Pulmonary artery endothelial cell (primary cell): ENCODE measurements at places on chromosomes 13 and 19. TPM values are rescaled to one million over a fixed set of nuclear protein-coding genes. Genes with fewer than 3 reads are reported as not detected.

DNA sequence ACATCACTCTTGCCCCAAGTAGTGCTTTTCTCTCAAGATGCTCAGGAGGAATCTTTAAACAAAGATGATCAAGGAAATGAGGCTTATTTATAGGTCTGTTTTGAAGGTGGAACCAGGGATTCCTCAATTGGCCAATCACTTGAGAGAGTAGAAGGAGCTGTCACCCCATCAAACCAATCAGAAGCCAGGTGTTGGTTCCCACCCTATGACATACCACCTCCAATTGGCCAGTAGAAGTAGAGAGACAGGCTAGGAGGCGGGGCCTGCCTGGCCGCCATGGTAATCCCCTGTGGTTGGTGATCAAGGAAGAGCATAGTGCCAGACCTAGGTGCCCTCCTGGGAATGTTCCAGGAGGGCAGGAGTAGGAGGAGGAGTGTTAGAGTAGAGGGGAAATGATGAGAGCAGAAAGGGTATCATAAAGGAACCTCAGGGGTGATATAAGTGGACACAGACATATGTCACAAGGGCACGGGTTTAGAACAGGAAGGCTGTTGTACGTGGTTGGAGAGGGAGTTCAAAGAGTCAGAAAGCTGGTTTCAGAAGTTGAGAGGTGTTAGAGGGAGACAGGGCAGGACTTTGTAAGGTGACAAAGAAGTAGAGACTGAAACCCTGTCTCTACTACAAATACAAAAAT is 10.5 kb downstream of the PMIS2 start:
- DNase-seq, result no peak

GRCh38 chr19:1105008-1105872 is 1.4 kb downstream of the GPX4 start:
- no peak for DNase-seq

GRCh38 chr13:106129273-106129672 is 406.2 kb downstream of the EFNB2 start:
- DNase-seq, result no peak

- DNase-seq, result no peak
Measured at GRCh38 chr19:5789351-5789761, 1.6 kb downstream of the DUS3L start.

The ATP8B3 gene
- 0.92 and 3.3 TPM in 2 replicates for total RNA-seq

The PSPN gene
- total RNA-seq, result 0.73 and 1.3 TPM in 2 replicates

The ZNF584 gene
- 16.2 and 20.3 TPM in 2 replicates for total RNA-seq

The FGF22 gene
- 0.07 TPM in 1 of 2 replicates, not detected in the other for total RNA-seq

The C1QTNF9 gene
- not detected in 2 replicates for total RNA-seq

The APLP1 gene
- 2.4 and 4.0 TPM in 2 replicates for total RNA-seq

DNA sequence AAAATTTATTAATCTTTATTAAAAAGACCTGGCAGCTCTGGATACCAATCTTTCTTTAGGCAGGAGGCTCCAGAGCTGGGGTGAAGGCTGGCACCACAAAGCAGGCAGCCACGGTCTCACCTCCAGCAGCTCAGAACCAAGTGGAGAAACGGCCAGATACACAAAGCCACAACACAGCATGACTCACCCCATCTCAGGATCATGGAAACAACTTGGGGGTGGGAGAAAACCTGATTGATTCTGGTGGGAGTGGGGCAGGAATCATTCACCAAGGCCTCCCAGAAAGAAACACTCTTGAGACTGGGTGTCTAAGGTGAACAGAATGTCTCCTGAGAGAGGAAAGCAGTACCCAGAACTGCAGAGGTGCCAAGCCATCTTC is 64.2 kb downstream of the CRYL1 start:
- no peak for DNase-seq

DNA sequence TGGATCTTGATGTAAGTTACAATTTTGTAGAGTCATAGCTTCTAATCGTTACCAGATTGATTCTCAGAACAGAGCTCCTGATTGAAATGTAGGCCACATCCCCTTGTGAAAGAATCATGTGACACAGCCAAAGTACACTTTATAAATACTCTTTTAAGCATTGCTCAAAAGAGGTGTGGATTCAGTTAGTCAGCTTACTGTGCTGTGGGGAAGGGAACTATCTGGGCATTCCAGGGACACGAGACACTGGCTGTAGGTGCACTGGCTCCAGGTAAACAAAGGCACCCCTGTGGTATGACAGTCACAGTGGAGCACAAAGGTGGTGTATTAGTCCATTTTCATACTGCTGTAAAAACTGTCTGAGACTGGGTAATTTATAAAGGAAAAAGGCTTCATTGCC is 222.8 kb downstream of the LIG4 start:
- no peak for DNase-seq

GRCh38 chr13:96821381-96821780 is 172.9 kb downstream of the OXGR1 start:
- no peak for DNase-seq

DNA sequence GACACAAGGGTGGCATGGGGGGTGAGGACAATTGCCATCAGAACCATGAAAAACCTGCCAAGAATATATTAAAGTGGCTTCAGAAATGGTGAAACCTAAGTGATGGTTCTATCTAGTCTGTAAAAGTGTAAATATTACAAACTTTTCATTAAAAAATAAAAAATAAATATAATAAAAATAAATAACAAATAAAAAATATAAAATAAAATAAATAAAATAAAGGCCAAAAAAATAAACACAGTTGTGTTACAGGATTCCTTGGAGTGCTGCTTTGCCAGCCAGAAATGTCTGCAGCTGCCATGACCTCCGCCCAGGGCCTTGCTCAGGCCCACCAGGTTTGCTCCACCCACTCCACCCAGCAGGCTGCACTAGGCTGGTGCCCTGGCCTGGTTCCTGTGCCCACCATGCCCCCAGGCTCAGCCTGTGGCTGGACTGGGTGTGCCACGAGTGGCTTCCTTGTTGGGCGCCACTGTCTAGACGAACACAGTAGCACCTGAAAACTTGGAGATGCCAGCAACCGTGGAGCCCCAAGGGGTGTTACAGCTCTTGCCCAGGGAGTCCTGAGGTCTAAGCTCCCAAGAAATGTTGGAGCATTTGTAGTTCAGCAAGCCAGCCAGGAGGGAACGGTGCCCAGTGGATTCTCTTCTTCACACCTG is 20.9 kb downstream of the CCDC70 start:
- no peak for DNase-seq

DNA sequence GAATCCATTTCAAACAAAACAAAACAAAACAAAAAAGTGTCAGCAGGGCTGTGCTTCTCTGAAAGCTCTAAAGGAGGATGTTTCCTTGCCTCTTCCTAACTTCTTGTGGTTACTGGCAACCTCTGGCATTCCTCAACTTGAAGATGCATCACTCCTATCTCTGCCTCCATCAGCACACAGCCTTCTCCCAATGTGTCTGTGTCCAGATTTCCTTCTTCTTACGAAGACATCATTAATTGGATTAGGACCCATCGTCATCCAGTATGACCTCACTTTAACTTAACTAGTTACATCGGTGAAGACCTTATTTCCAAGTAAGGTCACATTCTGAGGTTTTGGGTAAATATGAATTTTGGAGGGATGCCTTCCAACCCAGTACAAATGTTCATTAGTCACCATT is 33.8 kb upstream of the GTF2F2 start:
- no peak for DNase-seq

The SERP2 gene
- total RNA-seq, result 0.26 and 0.35 TPM in 2 replicates

The GFY gene
- not detected in 2 replicates for total RNA-seq

- DNase-seq, result no peak
Measured at GRCh38 chr13:88115976-88116375, 444.8 kb downstream of the SLITRK5 start.

DNA sequence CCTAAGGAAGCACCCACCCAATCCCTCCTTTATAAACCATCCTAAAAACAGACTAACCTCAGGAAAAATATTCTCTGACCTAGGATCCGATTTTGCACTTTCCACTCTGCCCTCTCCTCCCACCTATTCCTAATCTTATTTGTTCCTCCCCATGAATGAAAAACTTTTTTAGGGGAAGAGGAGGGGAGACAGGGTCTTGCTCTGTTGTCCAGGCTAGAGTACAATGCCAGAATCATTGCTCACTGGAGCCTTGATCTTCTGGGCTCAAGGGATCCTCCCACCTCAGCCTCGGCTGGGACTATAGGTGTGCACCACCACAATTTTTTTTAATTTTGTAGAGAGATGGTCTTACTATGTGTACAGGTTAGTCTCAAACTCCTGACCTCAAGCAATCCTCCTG is 4.4 kb downstream of the ZNF564 start:
- no peak for DNase-seq

The KLK15 gene
- total RNA-seq, result not detected in 2 replicates

GRCh38 chr19:51784922-51785690 is 9.9 kb upstream of the FPR3 start:
- no peak for DNase-seq

DNA sequence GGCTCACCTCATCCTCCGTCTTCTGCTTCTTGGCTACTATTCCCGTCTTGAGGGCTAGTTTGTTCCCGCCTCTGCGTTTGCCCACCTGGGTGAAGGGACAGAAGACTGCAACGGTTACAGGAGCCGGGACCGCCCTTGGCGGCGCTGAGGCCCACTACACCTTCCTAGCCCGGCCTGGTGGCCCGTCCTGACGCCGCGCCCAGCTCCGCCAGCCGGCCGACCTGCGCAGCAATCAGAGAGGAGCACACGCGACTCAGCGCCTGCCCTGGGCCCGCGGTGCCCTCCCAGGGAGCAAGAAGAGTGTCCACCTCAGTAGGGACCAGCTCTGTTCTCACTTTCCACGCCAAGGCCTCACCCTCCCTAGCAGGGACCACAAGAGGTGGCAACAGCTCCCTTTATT is 3.1 kb downstream of the TRIR start:
- no peak for DNase-seq

The PLPPR3 gene
- total RNA-seq, result 0.07 and 0.33 TPM in 2 replicates

- no peak for DNase-seq
Measured at GRCh38 chr19:3672993-3673392, 27.3 kb downstream of the PIP5K1C start.

- no peak for DNase-seq
Measured at GRCh38 chr19:19537075-19538048, 703 bp upstream of the CILP2 start.

DNA sequence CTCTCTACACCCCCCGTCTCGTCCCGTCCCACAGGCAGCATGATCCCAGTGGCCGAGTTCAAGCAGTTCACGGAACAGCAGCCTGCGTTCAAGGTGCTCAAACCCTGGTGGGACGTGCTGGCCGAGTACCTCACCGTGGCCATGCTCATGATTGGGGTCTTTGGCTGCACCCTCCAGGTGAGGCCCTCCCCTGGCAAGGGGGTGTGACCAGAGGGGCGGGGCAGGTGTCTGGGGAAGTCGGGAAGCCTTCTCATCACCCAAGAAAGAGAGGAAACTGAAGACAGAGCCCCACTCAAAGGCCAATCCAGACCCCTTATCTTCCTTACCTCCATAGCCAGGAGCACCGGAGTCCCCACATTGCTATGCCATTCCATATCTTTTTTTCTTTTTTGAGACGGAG is 7.3 kb downstream of the LRRC8E start:
- no peak for DNase-seq

The JOSD2 gene
- total RNA-seq, result 18.3 and 22.0 TPM in 2 replicates

The ISYNA1 gene
- total RNA-seq, result 45.2 and 46.0 TPM in 2 replicates

The GPC5 gene
- total RNA-seq, result 0.07 TPM in 1 of 2 replicates, not detected in the other

The CFAP97D2 gene
- not detected in 2 replicates for total RNA-seq

DNA sequence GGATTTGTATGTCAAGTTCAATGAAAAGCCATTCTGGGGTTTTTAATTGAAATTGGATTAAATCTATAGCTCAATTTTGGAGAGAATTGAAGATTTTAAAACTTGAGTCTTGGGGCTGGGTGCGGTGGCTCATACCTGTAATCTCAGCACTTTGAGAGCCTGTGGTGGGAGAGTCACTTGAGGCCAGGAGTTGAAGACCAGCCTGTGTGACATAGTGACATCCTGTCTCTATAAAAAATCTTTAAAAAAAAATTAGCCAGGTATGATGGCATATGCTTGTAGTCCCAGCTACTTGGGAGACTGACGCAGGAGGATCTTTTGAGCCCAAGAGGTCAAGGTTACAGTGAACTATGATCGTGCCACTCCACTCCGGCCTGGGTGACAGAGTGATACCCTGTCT is 41.2 kb downstream of the VAV1 start:
- no peak for DNase-seq

DNA sequence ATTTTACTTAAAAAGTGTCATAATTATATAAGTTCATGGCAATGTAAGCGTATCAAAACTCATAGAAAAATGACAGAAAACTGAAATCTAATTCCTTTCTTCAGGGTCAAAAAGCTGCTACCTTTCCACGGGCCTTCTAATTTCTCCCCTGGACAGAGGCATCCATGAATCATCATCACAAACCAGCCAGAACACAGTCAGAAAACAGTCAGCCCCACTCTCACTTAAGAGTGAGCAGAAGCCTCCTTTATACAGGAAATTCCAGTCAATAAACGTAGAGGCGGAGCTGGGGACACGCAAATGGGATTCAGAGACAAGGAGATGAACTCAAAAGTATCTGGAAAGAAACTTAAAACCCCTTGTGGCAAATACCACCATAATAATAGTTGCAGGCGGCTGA is 54.2 kb upstream of the ABCC4 start:
- DNase-seq, result no peak

- DNase-seq, result no peak
Measured at GRCh38 chr13:45705918-45706317, 3.8 kb downstream of the CBY2 start.

DNA sequence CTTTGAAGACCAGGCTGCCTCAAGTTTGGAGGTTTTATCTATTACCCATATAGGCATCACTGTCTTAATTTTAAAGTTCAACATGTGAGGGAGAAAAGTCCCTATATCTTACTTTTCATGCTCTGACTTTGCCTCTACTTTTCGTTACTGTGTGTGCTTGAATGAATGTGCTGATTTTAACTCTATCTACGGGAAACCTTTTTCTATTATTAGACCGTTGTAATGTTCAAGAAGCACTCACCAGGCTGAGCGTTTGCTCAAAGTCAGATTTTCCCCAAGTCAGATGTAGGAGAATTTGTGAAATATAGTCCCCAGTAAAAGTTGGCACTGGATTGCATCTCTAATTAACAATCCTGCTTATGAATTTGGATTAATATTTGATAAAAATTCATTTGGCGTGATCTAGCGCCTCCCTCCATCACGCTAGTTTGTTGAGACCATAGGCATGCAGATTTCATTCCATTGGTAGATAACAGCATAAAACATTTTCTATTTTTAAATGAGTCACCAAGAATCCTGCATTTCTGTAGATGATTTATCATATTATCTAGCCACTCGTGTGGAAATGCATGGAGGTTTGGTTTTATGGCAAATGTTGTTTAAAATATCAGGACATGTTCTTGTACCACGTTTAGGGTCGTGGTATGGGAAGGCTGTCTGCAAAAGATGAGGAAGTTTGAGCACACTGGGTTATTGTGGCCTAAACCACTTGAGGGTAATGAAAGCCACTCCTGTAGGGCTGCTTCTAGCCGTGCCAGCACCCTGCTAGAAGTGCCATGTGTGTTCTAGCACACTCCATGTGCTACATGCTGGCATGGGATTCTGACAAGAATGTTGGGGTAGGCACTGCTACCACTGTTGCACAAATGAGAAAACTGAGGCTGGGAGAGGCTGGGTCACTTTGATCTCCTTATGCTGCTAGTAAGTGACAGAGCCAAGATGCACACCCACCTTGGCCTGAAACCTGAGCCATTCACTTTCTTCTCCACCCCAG is 179.4 kb downstream of the FGF9 start:
- DNase-seq, result no peak

The FCGBP gene
- under 0.01 and 0.04 TPM in 2 replicates for total RNA-seq

GRCh38 chr19:27709496-27709895 is 1503.5 kb downstream of the UQCRFS1 start:
- DNase-seq, result no peak

GRCh38 chr13:70162141-70162540 is 53.9 kb upstream of the KLHL1 start:
- DNase-seq, result no peak

The KLF12 gene
- 8.2 and 9.1 TPM in 2 replicates for total RNA-seq

- DNase-seq, result no peak
Measured at GRCh38 chr19:54186934-54187381, 2.4 kb downstream of the MBOAT7 start.

- DNase-seq, result no peak
Measured at GRCh38 chr19:13092158-13092543, 10.5 kb downstream of the LYL1 start.
